ENCODE measurements at places on chromosomes 11 and 22.

DNA sequence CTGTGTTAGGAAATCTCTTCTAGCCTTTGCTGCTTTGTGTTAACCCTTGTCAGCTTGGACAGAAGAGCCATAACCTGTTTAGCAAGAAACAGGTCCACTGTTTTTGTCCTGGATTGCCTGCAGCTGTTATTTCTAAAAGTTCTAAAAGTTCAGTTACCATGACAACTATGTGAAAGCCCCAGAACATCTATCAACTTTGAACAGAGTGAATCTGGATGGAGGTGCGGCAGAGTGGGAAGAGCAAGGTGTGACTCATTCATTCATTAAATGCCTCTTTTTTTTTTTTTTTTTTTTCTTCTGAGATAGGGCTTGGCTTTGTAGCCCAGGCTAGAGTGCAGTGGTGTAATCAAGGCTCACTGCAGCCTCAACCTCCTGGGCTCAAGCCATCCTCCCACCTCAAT lies 50.5 kb downstream of the RBX1 start:
- no peaks in the 10 kb centered on the region for H3K27me3 ChIP-seq
- no peak overlapping the region for H3K4me3 ChIP-seq
- H3K27ac ChIP-seq: no peak overlapping the region

DNA sequence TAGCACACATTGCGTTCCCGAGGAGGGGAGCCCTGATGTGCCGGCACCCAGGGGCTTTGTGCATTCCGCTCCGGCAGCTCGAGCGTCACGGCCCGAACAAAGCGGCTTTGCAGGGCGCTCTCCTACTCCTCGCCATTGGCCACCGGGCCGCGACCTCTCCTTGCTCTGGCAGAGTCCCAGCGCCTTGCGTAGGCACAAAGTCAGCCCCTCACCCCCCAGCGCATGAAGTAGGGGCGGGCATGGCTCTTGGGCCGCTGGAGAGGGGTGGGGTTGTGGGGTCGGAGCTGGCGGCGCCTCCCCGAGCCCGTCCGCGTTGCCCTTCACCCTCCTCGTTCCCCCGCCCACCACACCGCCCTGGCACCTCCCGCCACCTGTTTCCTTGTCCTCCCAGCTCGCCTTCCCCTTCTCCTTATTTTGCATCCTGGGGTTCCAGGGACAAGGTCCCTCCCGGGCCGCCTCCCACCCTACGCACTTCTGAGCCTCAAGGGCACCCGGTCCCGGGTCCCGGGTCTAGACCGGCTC lies 753 bp upstream of the PPARA start:
- peak overlapping the region; percentile 92 for H3K4me3 ChIP-seq
- H3K36me3 ChIP-seq: peaks cover 6% of the 10 kb centered on the region
- H3K4me1 ChIP-seq: peaks cover 12% of the 10 kb centered on the region
- DNase-seq: no peak

- H3K27me3 ChIP-seq: no peaks in the 10 kb centered on the region
- no peak overlapping the region for H3K4me3 ChIP-seq
- H3K4me1 ChIP-seq: peaks cover 29% of the 10 kb centered on the region
- DNase-seq: no peak
These were observed 62.5 kb downstream of the TCF20 start for GRCh38 chr22:42207918-42208317.

GRCh38 chr11:102316346-102316904 lies 859 bp upstream of the BIRC3 start:
- peak overlapping the region; percentile 82 for H3K4me3 ChIP-seq
- peaks cover 33% of the 10 kb centered on the region for H3K36me3 ChIP-seq
- DNase-seq: no peak
- peaks cover 4% of the 10 kb centered on the region for H3K27me3 ChIP-seq
- peaks cover 56% of the 10 kb centered on the region for H3K4me1 ChIP-seq
- peak overlapping the region; percentile 99 for H3K27ac ChIP-seq

GRCh38 chr11:6062691-6063358 lies 32.3 kb upstream of the OR56A1 start:
- H3K4me3 ChIP-seq: no peak overlapping the region
- DNase-seq: no peak

DNA sequence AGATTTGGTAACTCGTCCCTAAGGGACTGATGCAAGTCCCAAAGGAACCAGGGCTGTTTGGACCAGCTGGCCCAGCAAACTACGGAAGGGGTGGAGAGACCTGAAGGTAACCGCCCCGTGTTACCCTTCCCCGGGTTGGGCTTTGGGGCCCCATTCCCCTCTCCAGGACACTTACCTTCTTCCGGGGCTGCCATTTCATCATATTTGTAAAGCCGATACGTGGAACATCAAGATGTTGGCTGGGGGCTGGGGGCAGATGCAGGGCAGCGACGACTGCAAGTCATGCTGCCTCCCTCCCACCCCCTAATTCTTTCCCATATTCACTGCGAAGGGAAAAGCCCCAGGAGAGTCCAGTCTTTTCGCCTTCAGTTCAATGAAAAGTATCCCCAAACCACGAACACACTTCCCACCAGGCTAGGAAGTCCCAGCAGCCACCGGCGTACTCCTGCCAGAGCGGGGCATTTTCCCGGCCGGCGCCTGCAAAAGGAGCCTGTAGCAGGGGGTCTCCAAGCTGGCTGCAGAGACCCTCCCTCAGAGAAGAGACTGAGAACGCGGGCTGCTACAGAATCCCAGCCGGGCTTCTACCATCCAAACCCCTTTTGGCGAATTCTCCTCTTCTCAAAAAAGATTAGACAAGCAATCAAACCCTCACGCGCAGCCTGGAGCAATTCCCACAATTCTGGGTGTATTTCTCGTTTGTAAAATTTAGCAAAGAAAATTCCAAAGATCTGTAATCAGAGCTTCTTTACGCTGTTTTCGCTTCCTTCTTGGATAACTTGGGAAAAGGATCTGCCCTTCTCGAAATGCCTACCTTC lies 236.7 kb downstream of the TTC28 start:
- no peaks in the 10 kb centered on the region for H3K36me3 ChIP-seq
- DNase-seq: no peak
- H3K4me3 ChIP-seq: peak overlapping the region; percentile 84
- peaks cover 19% of the 10 kb centered on the region for H3K4me1 ChIP-seq

- DNase-seq: no peak
- H3K27me3 ChIP-seq: peaks cover 3% of the 10 kb centered on the region
- no peak overlapping the region for H3K4me3 ChIP-seq
- H3K4me1 ChIP-seq: no peaks in the 10 kb centered on the region
These were observed 267.4 kb upstream of the NCAM1 start for GRCh38 chr11:112693781-112694180.

- H3K27ac ChIP-seq: no peak overlapping the region
- H3K36me3 ChIP-seq: no peaks in the 10 kb centered on the region
- peak; percentile 20 for DNase-seq
- H3K4me3 ChIP-seq: no peak overlapping the region
These were observed 8.1 kb downstream of the CCDC15 start for GRCh38 chr11:124961972-124962609.

DNA sequence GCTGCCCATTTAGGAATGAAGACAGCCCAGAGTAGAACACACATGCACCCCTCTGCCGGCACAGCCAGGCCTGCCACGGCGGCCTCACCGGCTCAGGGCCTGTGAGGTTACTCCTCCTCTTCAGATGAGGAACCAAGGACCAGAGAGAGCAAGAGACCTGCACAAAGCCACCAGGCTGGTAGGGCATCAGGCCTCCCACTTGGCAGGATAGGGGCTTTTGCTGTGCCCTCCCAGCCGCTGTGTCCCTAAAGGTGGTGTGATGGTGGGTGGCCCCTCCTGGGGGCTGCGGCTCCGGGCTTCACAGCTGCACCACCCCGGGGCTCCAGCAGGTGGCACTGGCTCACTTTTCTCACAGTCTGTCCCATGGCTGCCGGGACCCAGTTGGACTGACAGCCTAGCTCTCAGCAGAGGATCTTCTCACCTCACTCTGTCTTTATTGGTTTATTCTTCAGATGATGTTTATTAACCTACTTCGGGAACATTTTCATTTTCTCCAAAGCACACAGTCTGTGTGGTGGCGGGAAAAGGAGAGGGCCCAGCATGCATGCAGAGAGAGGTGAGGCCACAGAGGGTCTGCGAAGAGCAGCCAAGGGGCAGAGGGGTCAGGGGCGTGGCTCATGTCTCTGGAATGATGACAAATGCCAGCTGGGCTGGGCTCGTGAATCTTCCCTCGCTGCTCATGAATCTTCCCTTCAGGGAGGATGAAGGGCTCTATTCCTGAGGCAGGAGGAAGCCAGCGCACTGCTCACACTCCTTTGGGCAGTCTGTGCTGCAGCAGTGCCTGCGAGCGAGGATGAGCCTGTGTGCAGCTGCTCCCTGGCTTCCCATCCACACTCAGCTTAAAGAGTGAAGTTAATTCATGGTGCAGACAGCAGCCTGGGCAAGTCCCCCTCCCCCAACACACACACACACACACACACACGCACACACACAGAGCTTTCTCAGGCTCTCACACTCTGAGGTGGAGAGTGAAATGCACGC lies 101.1 kb upstream of the PITPNB start:
- peak overlapping the region; percentile 67 for H3K27ac ChIP-seq
- H3K27me3 ChIP-seq: peaks cover 3% of the 10 kb centered on the region
- DNase-seq: peak; percentile 39
- H3K36me3 ChIP-seq: no peaks in the 10 kb centered on the region
- peaks cover 5% of the 10 kb centered on the region for H3K4me1 ChIP-seq

GRCh38 chr11:33932721-33933120 lies 40.8 kb upstream of the LMO2 start:
- peaks cover 21% of the 10 kb centered on the region for H3K4me1 ChIP-seq
- H3K27ac ChIP-seq: no peak overlapping the region
- peaks cover 18% of the 10 kb centered on the region for H3K27me3 ChIP-seq

GRCh38 chr22:29689206-29689879 lies 30.5 kb upstream of the CABP7 start:
- no peak for DNase-seq
- no peaks in the 10 kb centered on the region for H3K4me1 ChIP-seq
- peaks cover 32% of the 10 kb centered on the region for H3K36me3 ChIP-seq
- H3K27ac ChIP-seq: no peak overlapping the region

DNA sequence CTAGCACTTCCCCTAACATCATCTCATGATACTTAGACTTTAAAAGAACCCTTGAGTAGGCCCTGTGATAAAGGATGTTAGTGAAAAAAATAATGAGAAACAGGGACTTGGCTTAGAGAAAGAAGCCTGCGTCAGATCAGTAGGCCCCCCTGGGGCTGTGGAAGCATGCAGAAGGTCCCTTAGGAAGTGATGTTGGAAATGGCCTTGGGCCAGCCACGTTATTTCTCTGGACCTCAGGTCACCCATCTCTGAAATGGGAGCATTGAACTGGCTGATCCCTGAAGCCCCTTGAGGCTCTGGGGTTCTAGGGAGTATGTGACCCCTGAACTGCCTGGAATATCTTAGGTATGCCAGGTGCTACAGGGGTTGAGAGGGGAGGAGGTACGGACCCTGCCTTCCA lies 40.2 kb downstream of the MCM5 start:
- H3K27ac ChIP-seq: no peak overlapping the region
- no peaks in the 10 kb centered on the region for H3K27me3 ChIP-seq
- no peak for DNase-seq
- H3K4me1 ChIP-seq: no peaks in the 10 kb centered on the region
- H3K36me3 ChIP-seq: peaks cover 55% of the 10 kb centered on the region

DNA sequence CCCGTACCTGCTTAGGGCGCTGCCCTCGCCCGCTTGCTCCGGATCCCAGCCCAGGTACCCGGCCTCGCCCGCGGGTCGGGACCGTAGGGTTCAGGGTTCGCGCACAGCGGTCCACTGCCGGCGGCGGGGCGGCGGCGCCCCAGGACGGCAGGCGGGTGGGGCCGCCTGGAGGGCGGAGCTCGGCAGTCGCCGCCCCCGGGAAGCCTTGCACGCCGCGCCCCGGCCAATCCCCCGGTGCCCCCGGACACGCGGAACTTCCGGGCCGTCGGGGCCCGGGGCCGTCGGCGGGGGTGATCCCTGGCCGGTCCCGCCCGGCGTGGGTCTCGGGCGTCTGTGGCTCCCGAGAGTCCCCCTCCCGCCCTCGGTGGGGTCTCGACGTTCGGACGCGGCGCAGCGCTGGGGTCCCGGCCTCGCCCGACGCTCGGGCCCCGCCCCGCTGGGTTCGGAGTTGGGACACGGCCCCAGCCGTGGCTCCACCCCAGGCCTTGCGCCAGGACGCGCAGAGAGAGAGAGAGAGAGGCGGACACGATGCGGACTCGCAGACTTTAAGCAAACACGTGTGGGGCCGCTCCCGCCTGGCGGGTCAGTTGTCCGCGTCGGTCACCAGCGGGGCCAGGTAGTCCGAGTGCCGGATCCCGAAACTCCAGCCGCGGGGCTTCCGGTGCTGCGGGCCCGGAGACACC lies at the start of gene TYMP:
TSS of gene TYMP (minus strand) at position 116 of the 683 bp plus-strand sequence. CDS start 303 bp downstream, outside the sequence.
- H3K36me3 ChIP-seq: peaks cover 33% of the 10 kb centered on the region
- H3K27me3 ChIP-seq: no peaks in the 10 kb centered on the region
- DNase-seq: peak; percentile 80
- H3K4me3 ChIP-seq: peak within 1 kb of the TSS; percentile 99
- H3K27ac ChIP-seq: peak within 1 kb of the TSS; percentile 100

DNA sequence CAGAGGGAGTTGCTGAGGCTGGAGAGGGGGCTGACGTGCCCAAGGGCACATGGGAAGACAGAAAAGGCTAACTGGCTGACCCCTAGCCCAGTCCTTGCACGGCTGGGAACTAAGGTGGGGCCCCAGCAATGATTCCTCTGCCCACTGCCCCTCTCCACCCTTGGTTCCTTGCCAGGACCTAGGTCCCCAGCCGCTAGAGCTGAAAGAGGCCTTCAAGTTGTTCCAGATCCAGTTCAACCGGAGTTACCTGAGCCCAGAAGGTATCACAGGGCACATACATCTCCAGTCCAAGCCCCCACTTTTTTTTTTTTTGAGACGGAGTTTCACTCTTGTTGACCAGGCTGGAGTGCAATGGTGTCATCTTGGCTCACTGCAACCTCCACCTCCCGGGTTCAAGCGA lies 390 bp downstream of the CTSW start:
- no peak overlapping the region for H3K4me3 ChIP-seq
- H3K27ac ChIP-seq: no peak overlapping the region
- no peaks in the 10 kb centered on the region for H3K27me3 ChIP-seq
- H3K36me3 ChIP-seq: peaks cover 35% of the 10 kb centered on the region

DNA sequence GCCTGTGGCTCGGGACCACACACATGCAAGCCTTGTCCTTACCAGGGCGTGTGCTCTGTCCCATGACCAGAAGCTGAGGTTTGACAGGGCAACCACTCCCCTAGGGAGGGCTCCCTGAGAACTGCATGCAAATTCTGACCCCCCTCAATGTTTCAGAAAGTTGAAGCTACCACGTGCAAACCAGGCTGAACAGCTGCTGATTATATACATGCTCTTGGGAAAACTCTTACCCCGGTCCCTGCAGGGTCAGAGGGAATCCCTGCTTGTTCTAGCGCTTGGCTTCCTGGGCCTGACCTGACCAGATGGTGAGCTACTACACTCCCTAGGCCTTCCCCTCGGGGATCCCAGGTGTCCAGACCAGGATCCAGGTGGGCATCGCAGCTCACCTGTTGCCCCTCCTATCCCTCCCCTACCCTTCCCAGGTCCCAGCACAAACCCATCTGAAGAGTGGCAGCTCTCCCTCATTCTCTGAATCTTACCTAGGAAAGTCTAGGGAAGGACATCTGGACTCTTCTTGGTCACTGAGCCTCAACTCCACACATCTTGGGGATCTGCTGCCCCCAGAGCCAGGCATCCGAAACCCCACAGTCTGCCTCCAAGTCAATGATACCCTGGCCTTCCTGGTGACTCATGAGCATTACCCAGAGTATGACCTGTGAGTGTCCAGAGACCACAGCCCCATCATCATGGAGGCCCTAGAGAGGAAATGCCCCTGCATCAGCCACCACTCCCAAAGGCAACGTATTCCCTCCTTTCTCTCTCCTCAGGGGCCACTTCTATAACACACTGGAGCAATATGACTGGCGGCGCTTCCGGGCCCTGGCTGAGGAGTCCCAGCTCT lies 61.5 kb downstream of the BTG4 start:
- no peak for DNase-seq
- H3K27ac ChIP-seq: peak overlapping the region; percentile 70
- peaks cover 28% of the 10 kb centered on the region for H3K27me3 ChIP-seq
- H3K4me1 ChIP-seq: peaks cover 29% of the 10 kb centered on the region

- no peaks in the 10 kb centered on the region for H3K36me3 ChIP-seq
- H3K27me3 ChIP-seq: no peaks in the 10 kb centered on the region
- no peak overlapping the region for H3K27ac ChIP-seq
- no peak overlapping the region for H3K4me3 ChIP-seq
- no peak for DNase-seq
- H3K4me1 ChIP-seq: no peaks in the 10 kb centered on the region
These were observed 66.9 kb upstream of the CTSC start for GRCh38 chr11:88404391-88404790.

Data from stimulated activated naive B cell treated with anti-CD40 and anti-IgM and Interleukin-4, amounts not matched to agents 10 μg/mL and 1 μg/mL and 100 μg/mL, for 72 hours (primary cell).